ENCODE measurements at places on chromosomes 3 and 15.

DNA sequence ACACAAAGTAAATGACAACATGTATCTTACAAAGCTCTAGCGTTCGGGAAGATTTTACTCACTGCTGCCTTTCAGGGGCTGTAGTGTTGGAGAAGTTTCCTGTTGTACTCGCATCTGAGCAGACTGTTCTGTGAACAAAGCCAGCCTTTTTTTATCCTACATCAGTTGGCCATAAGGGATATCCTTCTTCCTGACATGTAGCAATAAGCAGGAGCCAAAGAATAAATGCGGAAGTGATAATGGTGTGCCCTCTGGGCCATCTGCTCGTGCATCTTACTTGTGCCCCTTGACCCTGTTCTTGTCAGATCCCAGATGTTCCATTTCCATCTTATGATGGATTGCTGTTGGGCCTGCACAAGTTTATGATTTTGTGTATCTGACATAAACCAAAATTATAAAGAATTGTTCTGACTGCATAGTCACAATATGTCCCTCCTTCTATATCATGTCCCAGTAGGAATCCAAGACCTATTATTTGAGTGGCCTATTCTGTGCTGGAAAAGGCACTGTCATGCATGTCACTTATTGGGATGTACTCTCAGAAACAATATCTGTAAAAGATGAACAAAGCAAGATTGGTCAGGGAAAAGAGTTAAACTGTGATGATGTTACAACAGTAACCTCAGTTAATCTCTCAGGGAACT lies 631.3 kb downstream of the NSUN3 start:
- no peak for DNase-seq

DNA sequence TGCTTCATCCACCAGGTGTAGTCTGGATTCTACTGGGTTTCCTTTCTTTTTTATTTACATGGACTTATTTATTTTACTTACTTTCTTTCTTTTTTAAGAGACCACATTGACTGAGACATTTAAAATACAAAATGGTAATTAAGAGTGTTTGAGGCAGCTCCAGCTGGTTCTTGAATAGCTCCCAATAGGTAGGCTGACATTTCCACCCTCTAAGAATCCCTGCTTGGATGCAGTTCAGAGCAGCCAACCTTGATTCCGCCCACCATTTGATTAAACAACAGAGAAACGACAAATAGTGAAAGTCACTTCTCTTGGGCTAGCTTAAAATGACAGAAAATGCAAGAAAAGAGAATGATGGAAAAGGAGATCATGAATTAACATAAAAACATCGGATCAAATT lies 270.5 kb downstream of the TUSC7 start:
- DNase-seq: no peak

DNA sequence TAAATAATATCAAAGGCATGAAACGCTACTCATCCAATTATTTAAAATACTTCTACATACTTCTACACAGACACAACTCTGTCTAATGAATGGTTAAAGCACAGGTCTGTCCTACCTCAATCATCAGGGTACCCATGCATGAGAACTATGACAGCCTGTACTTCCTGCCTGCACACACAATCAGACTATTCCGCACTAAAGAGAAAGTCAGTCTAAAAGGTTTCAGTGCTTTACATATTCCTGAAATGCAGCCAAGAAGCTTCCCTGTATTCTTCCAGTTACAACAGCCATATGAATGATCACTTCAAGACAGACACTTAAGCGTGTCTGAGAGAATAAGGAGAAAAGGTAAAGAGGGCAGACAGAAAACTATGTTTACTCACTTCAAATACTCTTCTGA lies 58.8 kb downstream of the TUBGCP4 start:
- DNase-seq: peak; percentile 4

- DNase-seq: no peak
Observed at GRCh38 chr15:85457392-85457968, 77.1 kb downstream of the AKAP13 start.

GRCh38 chr3:88082854-88083253 lies 23.8 kb downstream of the ZNF654 start:
- DNase-seq: no peak

- peak; percentile 58 for DNase-seq
Observed at GRCh38 chr3:14266361-14266760, 87.7 kb downstream of the LSM3 start.
